ENCODE measurements at places on chromosomes 11 and 22. TPM values are rescaled to one million over a fixed set of nuclear protein-coding genes. Genes with fewer than 3 reads are reported as not detected.

GRCh38 chr11:123185326-123185725 is 9.7 kb downstream of the CLMP start:
- H3K36me3 ChIP-seq = no peaks in the 10 kb centered on the region
- no peaks in the 10 kb centered on the region for H3K27me3 ChIP-seq
- H3K27ac ChIP-seq = no peak overlapping the region
- peaks cover 4% of the 10 kb centered on the region for H3K4me1 ChIP-seq
- no peak overlapping the region for H3K4me3 ChIP-seq

Gene GRIK4
- not detected for total RNA-seq

Gene SLC3A2
- total RNA-seq = 255 TPM

DNA sequence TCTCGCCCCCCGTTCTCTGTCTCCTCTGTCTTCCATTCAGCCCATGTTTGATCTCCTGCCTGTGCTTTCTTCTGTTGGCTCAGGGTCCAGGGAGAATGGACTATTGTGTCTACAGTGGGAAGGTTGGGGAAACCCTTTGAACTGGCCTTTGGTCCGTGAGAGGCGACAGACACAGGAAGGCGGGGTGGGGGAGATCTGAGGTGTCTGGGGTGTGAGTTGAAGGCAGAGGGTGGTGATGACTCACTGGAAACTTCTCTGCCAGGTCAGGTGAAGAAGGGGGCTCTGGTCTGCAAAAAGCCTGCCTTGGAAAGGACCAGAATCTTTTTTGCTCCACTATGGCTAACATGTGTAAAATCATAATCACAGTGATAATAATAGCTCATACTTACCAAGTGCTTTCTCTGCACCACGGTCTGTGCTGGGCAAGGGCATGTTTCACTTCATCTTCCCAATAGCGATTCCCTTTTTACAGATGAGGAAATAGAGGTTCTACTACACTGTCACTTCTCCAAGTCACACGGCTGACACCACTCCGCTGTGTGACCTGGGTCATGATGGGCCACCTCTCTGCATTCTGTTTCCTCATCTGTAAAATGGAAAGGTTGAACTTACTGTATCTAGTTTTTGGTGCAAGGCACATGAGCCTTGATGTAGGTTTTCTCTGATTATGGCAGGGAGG is 99.8 kb upstream of the ALX4 start:
- H3K4me1 ChIP-seq = no peaks in the 10 kb centered on the region
- H3K36me3 ChIP-seq = no peaks in the 10 kb centered on the region
- no peak for DNase-seq

DNA sequence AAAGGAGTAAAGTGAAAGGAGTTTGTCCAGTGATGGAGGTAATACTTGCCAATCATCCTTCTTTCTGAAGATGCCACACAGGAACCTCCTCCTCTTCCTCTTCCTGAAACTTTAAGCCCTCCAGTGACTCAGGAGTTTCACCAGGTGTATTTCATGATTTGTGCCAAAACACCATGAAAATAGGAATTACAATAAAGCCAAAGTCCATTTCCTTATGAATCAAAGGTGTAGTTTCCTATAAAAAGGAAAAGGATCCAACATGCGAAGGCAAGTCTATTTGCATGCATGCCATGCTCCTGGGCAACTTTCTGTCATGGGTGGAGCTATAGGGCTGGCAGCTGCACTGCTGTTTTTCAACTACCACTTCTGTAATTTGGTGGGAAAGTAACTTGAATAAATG is 9.8 kb upstream of the POU2AF1 start:
- H3K4me1 ChIP-seq = peaks cover 14% of the 10 kb centered on the region
- H3K4me3 ChIP-seq = no peak overlapping the region
- H3K27ac ChIP-seq = no peak overlapping the region
- H3K36me3 ChIP-seq = no peaks in the 10 kb centered on the region

GRCh38 chr11:98616098-98616655 is 404.6 kb upstream of the CNTN5 start:
- no peaks in the 10 kb centered on the region for H3K27me3 ChIP-seq
- no peak for DNase-seq
- H3K4me1 ChIP-seq = no peaks in the 10 kb centered on the region
- H3K4me3 ChIP-seq = no peak overlapping the region

Gene C22orf15
- not detected for total RNA-seq

Gene ALG9
- total RNA-seq = 53.7 TPM

Gene MRGPRF
- 16.2 TPM for total RNA-seq

Gene CST6
- not detected for total RNA-seq

Gene PTPRCAP
- total RNA-seq = not detected

DNA sequence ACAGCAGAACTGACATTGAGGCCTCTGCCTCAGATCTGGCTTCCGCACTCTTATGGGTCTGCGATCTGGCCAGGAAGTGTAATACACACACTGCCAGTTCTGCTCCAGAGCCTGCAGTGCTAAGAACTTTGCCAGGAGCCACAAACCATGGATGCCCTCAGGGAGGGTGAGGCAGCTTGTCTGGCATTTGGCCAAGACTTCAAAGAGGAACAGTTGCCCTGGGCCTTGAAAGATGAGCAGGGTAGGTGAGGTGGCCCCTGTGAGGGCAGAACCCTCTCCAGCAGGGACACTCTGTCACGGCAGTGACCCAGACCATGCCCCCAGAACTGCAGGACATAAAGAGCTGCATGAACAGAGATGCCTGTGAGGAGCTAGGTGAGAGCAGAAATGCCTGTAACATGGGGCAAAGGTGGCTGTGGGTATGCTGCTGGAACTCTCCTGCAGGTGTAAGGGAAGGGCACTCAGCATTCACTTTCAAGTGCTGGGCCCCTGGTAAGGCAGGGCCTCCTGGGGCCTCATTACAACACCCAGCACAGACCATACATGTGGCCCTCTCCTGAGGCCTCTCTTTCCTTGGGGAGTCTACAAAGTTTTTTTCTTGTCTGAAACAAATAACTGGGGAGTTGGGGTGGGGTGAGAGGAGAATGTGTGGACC is 47.3 kb downstream of the NEU3 start:
- H3K4me1 ChIP-seq = no peaks in the 10 kb centered on the region
- DNase-seq = no peak
- no peaks in the 10 kb centered on the region for H3K36me3 ChIP-seq
- H3K27ac ChIP-seq = no peak overlapping the region
- H3K27me3 ChIP-seq = no peaks in the 10 kb centered on the region
